ENCODE measurements at places on chromosomes 5 and 9.

- DNase-seq = no peak
Observed at GRCh38 chr9:31185831-31186230, 1198.6 kb upstream of the ACO1 start.

- no peak for DNase-seq
Observed at GRCh38 chr9:34262971-34263370, 66.1 kb downstream of the KIF24 start.

DNA sequence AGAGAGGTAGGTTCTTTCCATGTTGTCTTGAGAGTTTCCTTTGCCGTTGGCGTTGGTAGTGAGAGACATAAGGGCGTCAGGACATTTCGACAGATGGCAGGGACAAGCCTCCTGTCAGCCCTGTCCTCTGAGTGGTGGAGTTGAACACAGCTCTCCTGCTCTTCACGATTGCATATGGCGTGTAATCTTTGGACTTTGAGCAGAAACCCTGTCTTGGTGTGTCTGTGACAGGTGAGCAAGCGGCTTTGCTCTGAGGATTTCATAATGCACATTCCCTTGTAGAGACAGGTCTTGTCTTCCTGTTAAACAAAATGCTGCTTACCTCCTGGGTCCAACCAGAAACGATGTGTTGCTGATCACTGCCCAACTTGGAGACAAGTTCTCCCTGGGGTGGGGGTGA is 146.5 kb downstream of the NXNL2 start:
- DNase-seq = no peak

DNA sequence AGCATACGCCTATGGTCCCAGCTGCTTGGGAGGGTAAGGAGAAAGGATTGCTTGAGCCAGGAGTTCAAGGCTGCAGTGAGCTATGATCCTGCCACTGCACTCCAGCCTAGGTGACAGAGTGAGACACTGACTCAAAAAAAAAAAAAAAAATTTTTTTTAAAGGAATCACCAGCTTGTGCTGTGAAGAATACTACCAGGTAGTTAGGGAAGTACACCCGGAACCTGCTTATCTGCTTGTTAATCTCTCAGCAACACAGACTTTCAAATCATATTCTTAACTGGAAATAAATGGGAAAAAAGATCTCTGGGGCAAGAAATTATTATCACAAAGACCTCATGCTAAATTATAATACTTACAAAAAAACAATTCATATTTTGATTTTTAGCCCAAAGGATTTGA is 26.4 kb upstream of the PRRC2B start:
- DNase-seq = no peak
